H7 (cell line): ENCODE measurements at places on chromosomes 7 and 10.

- peak; percentile 48 for DNase-seq
These were observed 134.7 kb downstream of the TMEM178B start for GRCh38 chr7:141208539-141208938.

DNA sequence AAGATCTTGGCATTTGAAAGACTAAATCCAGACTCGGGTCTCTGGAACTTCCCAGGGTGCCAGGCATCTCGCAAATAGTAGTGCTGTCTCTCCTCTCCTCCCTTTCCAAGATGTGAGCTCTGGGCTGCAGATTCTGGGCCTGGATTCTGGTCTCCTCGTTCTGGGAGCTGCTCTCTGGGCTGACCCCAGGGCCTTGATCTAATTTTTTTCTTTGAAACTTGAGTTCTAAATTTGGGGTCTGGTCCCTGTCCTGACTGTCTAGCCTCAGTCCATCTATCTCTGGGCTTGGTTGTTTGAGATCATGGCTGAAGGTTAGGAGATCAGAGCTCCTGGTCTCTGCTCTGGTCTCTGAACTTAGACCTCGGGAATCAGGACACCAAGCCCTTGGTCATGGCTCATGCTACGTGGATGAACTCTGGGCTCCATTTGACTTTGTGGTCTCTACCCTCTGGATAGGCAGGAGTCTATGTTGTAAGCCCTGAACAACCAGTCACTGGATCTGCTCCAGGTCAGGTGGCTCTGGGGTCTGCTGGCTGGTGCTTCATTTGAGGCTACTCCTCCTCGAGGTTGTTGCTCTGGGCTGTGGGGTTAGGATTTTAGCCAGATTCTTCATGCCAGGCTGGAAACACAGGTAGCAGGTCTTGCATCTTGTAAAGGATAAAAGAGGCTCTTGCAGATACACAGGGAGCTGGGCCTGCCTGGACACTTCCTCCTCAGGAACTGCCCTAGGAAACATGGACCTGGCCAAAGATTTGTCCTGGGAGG, 8.0 kb upstream of the MBL2 start:
- DNase-seq: no peak

DNA sequence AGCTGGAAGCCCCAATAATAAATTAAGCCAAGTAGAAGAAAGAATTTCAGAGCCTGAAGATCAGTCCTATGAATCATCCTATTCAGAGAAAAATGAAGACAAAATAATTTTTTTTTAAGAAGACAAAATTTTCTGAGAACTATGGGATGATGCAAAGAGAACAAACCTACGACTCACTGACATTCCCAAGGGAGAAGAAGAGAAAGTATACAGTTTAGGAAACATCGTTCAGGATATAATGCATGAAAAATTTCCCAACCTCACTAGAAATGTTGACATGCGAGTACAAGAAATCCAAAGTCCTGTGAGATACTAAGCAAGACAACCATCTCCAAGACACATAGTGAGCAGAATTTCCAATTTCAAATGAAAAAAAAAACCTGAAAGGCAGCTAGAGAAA, 150.5 kb downstream of the THSD7A start:
- DNase-seq: no peak

DNA sequence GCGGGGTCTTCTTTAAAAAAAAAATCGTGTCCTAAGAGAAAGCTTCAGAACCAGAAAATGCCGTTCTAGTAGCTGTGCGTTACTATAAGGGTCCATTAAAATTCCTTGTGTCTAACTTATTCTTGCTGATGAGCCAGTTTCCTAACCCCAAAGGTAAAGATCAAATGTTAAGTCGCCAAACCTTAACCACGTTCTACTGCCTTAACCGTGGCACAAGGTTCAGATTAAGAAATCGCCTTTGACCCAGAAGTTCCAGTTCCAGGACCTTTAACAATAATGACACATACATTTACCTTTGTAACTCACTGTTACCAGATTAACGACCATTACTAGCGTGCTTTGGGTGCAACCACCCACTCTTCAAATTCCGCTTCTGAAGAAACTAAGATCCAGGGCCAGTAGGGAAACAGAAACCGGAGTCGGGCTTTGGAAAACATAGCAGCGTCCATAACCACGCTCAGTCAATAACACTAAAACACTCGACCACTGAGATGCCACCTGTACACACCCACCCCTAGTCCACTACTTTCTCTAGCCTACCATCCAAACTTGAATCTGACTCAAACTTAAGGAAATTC, 620 bp downstream of the BET1 start:
- DNase-seq: no peak

DNA sequence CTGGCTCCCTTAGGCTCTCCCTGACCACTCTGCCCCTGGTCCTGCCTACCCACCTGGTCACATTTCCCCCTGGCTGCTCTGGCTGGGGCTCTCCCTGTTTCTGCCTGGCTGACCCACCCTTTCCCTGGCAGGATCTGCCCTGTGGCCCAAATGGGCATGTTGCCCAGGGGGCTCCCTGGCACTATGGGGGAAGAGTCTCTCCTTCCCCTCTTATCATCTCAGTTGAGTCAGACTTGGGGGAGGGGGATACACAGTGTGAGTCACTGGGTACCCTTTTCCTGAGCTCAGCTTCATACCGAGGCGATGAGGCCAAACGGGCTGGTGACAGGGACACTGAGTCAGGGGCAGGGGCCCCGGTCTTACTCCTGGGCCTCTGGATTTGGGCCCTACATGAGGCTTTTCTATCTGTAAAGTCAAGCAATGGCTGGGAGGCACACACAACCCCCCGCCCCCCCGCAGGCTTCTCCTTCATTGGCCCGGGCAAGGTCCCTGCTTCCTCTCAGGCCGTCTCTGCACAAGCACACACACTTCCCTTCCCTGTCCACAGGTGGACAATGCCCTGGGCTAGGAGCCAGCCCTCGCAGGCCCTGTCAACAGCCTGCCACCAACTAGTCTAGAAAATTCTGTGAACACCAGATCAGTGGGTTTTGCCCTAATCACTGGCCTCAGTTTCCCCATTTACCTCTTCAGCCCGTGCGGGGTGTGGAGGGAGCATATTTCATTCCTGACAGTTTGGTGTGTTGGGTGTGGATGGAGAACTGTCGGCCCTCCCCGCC, 627 bp upstream of the FLNC start:
- peak; percentile 72 for DNase-seq

- DNase-seq: no peak
These were observed 572.4 kb downstream of the GLRX3 start for GRCh38 chr10:130708465-130709070.

- DNase-seq: peak; percentile 28
These were observed 33.8 kb downstream of the KCNH2 start for GRCh38 chr7:150944066-150945042.

GRCh38 chr7:1210321-1210978, 22.2 kb upstream of the UNCX start:
- DNase-seq: no peak

GRCh38 chr7:10756981-10757380, 216.7 kb upstream of the PHF14 start:
- no peak for DNase-seq

GRCh38 chr10:98045785-98046389, 15.5 kb upstream of the CRTAC1 start:
- DNase-seq: peak; percentile 78

- no peak for DNase-seq
These were observed 272.5 kb downstream of the NEBL start for GRCh38 chr10:20624642-20625041.

DNA sequence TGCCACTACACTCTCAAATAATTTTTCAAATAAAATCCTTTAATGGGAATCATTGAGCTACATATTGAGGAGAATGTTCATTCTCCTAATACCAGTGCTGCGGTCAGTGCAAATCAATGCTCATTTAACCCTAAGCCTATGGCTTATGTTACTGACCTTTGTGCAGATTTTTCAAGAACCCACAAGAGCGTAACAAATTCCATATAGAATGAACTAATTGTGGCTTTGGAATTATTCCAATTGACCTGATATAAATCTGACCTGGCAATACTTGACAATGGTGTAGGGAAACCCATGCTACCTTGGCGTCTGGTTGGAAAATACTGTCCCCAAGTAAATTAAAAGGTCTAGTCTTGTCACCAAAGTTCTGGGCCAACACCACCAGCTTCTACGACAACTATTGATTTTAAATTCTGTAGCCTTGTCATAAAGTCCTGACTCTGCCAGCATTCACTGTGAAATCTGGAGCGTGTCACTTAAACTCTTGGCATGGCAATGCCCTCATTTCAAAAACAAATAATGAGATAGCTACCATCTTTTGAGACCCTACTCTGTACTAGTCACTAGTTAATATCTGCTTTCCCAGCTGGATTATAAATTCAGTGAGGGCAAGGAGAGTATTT, 320.9 kb downstream of the AHR start:
- DNase-seq: no peak

GRCh38 chr7:44976746-44977196, 2.0 kb downstream of the MYO1G start:
- DNase-seq: peak; percentile 23

DNA sequence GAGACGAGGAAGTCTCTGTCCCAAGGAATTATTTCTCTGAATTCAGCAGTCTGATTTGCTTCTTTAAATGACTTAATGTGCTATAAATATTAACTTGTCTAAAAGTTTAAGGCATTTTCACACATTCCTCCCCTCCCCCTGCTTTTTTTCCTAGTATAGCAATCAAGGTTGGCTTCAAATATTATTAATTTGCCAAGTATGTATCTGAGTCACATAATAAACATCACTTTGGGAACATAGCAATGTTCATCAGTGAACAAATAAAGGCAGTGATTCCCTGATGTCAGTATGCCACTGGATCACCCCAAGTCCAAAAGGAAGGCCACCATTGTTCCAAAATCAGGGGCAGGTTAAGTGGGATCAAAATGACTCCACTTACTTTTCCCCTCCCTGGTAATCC, 40.5 kb downstream of the PDE6C start:
- DNase-seq: no peak

DNA sequence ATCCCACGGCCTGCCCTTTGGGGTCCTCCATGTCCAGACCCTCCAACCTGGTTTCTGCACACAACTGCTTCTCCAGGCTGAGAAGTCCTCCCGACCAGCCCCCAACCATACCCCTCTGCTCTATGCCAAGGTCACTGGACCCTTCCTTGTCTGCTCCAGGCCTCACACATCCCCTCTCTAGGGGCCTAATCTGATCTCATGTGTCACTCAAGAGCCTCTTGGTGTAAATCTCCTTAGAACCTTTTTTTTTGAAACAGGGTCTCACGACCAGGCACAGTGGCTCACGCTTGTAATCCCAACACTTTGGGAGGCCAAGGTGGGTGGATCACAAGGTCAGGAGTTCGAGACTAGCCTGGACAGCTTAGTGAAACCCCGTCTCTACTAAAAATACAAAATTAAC, 17.5 kb upstream of the SERPINE1 start:
- no peak for DNase-seq

DNA sequence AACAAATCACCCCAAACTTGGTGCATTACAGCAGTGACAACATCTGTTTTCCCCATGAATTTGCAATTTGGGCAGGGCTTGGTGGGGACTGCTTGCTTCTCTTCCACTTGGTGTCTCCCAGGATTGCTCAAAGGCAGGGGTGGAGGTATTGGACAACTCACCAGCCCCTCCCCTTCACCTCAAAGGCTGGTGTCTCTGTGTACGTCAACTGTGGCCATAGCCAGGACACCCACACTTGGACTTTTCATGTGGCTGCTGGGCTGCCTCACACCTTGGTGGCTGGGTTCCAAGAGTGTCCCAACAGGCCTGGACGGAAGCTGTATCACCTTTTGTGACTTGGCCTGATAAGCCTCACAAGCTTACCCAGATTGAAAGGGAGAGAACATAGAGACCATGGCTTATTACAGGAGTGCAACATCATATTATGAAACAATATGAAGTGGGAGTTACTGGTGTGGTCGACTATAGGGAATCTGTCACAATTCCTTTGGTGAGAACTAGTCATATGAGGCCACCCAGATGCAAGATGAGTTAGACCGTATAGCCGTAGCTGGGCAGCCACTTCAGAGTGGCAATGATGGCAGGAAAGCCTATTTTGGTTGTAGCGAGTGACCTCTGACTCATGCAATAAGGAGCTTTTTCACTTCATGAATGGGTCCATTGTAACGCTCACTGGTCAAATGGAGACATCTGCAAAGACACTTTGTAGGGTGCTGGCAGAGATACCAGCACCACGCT, 187.6 kb upstream of the ITGB1 start:
- no peak for DNase-seq

- peak; percentile 72 for DNase-seq
These were observed 24.8 kb downstream of the GBX1 start for GRCh38 chr7:151142686-151143040.

DNA sequence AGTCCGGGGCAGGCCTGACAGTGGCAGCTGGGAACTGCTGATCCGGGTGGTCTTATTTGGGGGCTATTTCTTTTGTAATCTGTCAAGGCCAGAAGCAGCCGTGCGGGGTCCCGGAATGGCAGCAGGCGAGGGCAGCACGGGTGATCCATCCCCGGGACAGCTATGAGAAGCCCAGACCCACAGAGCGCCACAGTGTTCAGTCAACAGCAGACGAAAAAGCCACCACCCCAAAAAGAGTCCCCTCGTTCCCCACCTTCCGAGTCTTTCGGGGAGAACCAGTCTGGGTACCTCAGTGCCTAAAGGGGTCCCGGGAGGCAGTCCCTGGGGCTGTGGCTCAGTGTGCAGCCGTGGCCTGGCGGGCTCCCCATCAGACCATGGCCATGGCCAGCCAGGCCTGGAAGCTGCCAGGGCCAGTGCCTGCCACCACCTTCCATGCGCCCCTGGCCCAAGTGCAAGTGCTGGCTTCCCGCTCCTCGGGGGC, 125.1 kb upstream of the KCTD7 start:
- DNase-seq: peak; percentile 43

GRCh38 chr7:23895666-23896096, 185.7 kb downstream of the STK31 start:
- no peak for DNase-seq

DNA sequence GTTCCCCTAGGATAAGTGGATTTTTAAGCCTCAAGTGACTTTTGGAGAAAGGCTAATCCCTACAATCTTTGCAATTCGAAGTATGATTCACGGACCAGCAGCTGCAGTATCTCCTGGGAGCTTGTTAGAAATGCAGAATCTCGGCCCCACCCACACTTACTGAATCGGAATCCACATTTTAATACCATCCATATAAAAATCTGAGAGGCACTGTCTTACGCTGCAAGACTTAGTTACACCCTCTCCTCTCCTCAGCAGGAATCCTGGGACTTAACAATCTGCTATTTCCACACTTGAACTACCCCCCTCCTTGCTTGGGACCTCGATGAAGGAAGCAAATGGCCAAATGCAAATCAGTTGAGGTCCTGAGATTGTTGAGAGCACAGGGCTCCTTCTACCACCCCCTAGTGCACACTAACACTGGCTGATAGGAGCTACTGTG, 21.0 kb downstream of the ITPRIP start:
- DNase-seq: peak; percentile 66

GRCh38 chr10:1034758-1035157, 9.1 kb upstream of the IDI2 start:
- DNase-seq: no peak
